CD14-positive monocyte (primary cell): ENCODE measurements at places on chromosomes 12 and 14. TPM values are rescaled to one million over a fixed set of nuclear protein-coding genes. Genes with fewer than 3 reads are reported as not detected.
A peak's percentile ranks its signal among the peaks of the same experiment; 100 is the strongest.

DNA sequence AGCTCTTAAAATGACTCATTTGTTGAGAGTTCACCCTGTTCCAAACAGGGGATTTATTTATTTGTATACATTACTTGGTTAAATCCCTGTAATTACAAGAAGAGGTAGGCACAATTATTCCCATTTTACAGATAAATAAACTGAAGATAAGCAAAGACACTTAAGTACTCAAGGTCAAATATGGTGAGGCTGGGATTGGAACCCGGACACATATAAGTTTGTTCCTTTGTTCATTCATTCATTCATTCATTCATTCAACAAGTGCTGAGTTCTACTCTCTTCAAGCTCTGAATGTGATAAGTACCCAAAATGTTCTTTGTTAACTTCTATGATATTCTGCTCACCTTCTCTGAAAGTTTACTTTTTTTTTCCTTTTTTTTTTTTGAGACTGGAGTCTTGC lies 2.4 kb upstream of the TRIM9 start:
- H3K4me3 ChIP-seq, result no peak overlapping the region
- DNase-seq, result no peak
- peaks cover 56% of the 10 kb centered on the region for H3K27me3 ChIP-seq
- no peaks in the 10 kb centered on the region for H3K36me3 ChIP-seq
- H3K27ac ChIP-seq, result no peak overlapping the region
- H3K4me1 ChIP-seq, result peaks cover 31% of the 10 kb centered on the region

DNA sequence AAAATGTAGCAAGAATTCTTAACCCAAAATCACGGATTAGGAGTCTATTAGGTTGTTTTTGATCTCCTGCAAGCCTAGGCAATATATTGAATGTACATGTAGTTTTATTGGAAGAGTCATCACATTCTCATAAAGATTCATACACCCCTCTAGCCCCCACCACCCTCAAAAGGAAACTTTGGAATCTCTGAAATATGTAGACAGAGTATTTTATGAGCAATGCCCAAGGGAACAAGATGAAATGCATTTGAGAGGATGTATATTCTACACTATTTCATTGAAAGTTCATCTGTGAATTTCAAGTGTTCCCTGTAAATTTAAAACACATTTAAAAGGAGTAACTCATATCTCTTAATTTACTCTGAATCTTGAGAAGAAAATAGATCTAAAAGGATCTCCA lies 103.7 kb downstream of the SYT1 start:
- no peaks in the 10 kb centered on the region for H3K36me3 ChIP-seq
- no peaks in the 10 kb centered on the region for H3K4me1 ChIP-seq
- H3K4me3 ChIP-seq, result no peak overlapping the region
- no peak for DNase-seq
- no peak overlapping the region for H3K27ac ChIP-seq
- H3K27me3 ChIP-seq, result no peaks in the 10 kb centered on the region

- H3K27me3 ChIP-seq, result no peaks in the 10 kb centered on the region
- DNase-seq, result peak; percentile 91
- peaks cover 13% of the 10 kb centered on the region for H3K4me1 ChIP-seq
- no peak overlapping the region for H3K27ac ChIP-seq
- H3K36me3 ChIP-seq, result no peaks in the 10 kb centered on the region
- no peak overlapping the region for H3K4me3 ChIP-seq
Measured at GRCh38 chr14:56339855-56340701, 221.9 kb downstream of the PELI2 start.

GRCh38 chr12:121085506-121086353 lies 46.7 kb upstream of the OASL start:
- peaks cover 12% of the 10 kb centered on the region for H3K4me1 ChIP-seq
- no peak for DNase-seq
- H3K27me3 ChIP-seq, result no peaks in the 10 kb centered on the region
- no peak overlapping the region for H3K4me3 ChIP-seq
- H3K27ac ChIP-seq, result no peak overlapping the region
- no peaks in the 10 kb centered on the region for H3K36me3 ChIP-seq

- peak overlapping the region; percentile 38 for H3K4me3 ChIP-seq
- no peaks in the 10 kb centered on the region for H3K27me3 ChIP-seq
- H3K36me3 ChIP-seq, result peaks cover 2% of the 10 kb centered on the region
- peak overlapping the region; percentile 91 for H3K27ac ChIP-seq
- H3K4me1 ChIP-seq, result peaks cover 88% of the 10 kb centered on the region
- peak; percentile 83 for DNase-seq
Measured at GRCh38 chr12:117060246-117060928, 38.8 kb downstream of the TESC start.

DNA sequence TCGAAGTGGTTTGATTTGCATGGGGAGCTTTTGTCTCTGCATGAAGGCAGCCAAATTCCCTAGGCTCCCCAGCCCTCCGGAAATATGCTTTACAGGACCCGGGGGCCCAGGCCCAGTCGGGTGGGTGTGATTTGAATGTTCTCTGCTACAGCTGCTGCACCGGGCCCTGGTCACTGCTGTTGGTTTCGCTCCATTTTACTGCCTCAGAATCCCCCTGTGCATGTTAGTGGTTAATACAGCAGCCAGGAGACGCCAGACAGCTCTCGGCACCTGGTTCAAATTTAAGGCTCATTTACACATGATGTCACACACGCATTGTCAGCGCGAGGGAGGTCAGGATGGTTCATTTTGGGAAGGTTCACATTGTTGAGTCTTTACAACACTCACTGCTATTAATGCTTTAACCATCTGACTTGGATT lies 99.6 kb downstream of the SLC38A6 start:
- no peaks in the 10 kb centered on the region for H3K27me3 ChIP-seq
- H3K4me1 ChIP-seq, result peaks cover 1% of the 10 kb centered on the region
- H3K36me3 ChIP-seq, result no peaks in the 10 kb centered on the region
- no peak overlapping the region for H3K4me3 ChIP-seq
- no peak for DNase-seq
- no peak overlapping the region for H3K27ac ChIP-seq

DNA sequence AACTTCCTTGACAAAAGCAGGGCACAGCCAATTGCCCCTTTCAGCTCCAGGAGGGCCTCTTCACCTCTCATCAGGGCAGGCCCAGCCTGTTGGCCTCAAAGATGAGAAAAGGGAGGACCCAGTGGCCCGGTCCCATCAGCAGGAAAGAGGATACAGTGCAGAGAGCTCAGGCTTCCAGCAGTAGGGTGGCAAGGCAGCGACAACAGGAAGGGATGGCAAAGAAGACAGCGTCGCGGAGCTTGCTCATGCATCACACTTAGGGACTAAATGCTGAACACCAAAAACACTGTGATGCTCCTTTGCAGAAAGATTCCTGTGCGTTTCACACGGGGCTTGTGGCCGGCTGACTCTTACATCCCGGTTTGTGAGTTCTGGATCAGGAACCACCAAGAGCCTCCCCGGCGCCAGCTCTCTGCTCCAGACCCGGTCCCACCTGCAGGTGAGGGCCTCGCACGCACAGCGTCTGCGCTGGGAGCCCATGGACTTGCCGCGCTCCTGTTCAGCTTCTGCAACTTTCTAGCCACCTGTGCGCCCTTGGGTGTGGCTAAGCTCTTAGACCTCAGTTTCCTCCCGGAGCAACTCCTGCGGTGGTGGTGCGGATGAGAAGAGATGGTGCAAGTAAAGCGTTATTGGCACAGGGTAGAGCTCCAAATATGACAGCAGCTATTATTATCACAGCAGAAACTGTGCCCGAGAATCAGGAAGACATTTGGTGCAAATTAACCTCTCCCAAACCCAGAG lies 15.3 kb upstream of the BCL7A start:
- H3K27ac ChIP-seq, result no peak overlapping the region
- H3K36me3 ChIP-seq, result no peaks in the 10 kb centered on the region
- no peak overlapping the region for H3K4me3 ChIP-seq

GRCh38 chr12:58368001-58368400 lies 426.6 kb downstream of the ATP23 start:
- H3K27ac ChIP-seq, result no peak overlapping the region
- H3K4me3 ChIP-seq, result no peak overlapping the region
- H3K36me3 ChIP-seq, result no peaks in the 10 kb centered on the region
- no peaks in the 10 kb centered on the region for H3K4me1 ChIP-seq
- H3K27me3 ChIP-seq, result no peaks in the 10 kb centered on the region

DNA sequence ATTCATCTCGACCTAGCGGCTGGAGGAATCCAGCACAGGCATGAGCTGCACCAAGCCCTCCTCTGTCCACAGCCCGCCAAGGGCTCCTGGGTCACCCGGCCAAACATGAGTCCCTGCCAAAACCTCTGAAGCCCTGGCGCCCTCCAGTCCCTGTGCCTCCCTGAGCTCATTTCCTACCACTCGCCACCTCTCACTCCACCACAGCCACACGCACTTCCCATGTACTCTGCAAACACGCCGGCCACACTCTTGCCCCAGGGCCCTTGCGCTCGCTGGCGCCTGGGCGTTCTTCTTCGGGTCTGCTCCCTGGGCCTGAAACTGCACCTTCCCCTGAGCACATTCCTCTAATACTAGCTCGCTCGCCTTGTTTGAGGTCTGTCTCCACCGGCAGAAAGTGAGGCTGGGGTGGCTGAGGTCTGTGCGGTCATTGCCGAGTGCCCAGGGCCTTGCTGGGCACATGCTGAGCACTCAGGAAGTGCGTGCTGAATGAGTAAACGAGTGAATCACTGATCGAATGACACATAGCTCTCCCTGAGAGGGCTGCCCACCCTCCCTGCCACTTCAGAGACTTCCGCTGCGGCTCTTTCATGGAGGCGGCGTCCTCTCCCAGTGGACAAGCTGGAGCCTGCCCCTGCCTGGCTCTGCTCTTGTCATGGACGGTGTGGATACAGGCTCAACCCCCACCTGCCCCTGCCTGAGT lies 33.7 kb upstream of the DLK1 start:
- H3K4me3 ChIP-seq, result no peak overlapping the region
- H3K4me1 ChIP-seq, result peaks cover 5% of the 10 kb centered on the region
- no peak for DNase-seq
- no peaks in the 10 kb centered on the region for H3K27me3 ChIP-seq
- H3K27ac ChIP-seq, result no peak overlapping the region

GRCh38 chr12:4270016-4270830 lies 3.3 kb upstream of the CCND2 start:
- no peak for DNase-seq
- H3K4me3 ChIP-seq, result peak overlapping the region; percentile 51
- H3K4me1 ChIP-seq, result peaks cover 59% of the 10 kb centered on the region

DNA sequence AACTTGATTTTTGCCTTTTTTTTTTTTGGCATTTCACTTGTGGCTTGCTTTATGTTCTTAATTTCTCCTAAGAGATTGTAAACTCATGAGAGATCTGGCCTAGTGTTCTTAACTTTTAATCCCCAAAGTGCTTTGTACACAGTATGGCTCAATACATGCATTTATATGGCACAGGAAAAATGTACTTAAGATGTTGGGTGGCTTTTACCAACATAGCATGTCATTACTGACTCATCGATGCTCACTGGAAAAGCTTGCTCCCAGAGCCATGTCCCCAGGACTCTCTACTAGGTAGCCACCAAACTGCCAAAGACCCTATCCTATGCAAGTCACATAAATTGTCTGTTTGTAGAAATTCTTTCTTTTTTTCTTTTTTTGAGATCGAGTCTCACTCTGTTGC lies 13.1 kb upstream of the SMCO3 start:
- no peak for DNase-seq
- no peaks in the 10 kb centered on the region for H3K27me3 ChIP-seq
- H3K27ac ChIP-seq, result no peak overlapping the region
- H3K4me3 ChIP-seq, result no peak overlapping the region

The RDH12 gene
- polyA plus RNA-seq, result not detected

The KCNMB4 gene
- polyA plus RNA-seq, result 0.57 and 0.83 TPM in 2 replicates

The TAS2R7 gene
- polyA plus RNA-seq, result not detected in 2 replicates

The HNF1A gene
- polyA plus RNA-seq, result not detected

The PLCZ1 gene
- polyA plus RNA-seq, result not detected

The SIX1 gene
- not detected for polyA plus RNA-seq

The KRT83 gene
- not detected in 2 replicates for polyA plus RNA-seq
